ENCODE measurements at places on chromosomes 12 and 14.
A peak's percentile ranks its signal among the peaks of the same experiment; 100 is the strongest.

- no peak for DNase-seq
These were observed 46.2 kb downstream of the ACACB start for GRCh38 chr12:109162551-109162950.

GRCh38 chr14:50917449-50917848, 26.8 kb downstream of the PYGL start:
- no peak for DNase-seq

DNA sequence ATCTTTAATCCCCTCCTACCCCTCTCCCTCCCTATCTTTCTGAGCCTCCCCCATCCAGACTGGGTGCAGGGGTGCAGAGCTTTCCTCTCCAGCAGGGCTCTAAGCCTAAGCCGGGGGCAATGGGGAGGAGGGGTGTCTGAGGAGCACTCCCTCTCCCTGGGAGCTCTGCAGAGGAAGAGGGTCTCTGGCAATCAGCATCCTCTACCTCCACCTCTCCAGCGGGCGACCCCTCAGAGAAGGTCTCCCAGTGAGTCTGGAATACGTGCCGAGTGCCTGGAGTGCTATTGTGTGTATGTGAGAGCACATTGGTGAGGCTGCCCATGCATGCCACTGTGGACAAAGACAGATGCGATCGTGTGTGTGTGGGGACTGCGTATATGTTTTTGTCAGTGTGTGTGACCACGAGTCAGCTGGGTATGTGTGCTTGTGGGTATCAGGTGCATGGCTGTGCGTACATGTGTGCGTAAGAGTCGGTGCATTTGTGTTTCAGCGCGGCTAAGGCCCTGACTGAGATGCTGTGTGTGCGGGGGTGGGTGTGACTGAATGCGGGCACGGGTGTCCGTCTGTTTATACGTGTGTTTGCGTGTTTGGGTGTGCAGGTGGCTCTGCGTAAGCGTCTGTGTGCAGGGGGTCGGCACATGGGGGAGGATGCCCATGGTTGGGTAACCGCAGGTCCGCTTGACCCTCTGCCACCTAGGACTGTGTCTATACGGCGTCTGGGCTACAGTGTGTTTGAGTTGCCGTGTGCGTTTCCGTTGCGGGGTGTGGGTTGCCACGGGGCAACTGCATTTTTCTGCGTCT, 905 bp upstream of the DLK1 start:
- no peak for DNase-seq

DNA sequence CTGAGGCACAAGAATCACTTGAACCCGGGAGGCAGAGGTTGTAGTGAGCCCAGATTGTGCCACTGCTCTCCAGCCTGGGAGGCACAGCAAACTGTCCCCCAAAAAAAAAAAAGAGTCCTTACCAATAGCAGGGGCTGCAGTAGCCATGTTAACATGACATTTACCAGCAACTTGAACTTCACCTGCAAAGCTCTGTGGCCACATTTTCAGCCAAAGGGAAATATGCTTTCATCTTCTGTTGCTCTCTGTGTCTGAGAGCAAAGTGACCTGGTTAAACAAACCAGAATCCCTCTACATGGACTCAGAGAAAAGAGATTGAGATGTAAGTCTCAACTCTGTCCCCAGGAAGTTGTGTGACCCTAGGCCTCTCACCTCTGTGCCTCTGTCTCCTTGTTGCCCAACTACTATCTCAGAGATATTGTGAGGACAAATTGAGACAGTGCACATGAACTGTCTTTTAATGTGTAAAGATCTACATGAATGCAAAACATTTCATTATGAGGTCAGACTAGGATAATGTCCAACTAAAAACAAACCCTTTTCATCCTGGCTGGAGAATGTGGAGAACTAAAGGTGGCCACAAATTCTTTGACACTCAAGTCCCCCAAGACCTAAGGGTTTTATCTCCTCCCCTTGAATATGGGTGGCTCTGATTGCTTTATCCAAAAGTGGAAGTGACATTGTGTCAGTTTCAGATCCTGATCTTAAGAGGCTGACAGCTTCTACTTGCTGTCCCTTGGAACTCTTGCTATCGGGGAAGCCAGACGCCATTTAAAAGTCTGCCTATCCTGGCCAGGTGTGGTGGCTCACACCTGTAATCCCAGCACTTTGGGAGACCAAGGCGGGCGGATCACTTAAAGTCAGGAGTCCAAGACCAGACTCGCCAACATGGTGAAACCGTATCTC, 24.7 kb upstream of the P2RX4 start:
- no peak for DNase-seq

DNA sequence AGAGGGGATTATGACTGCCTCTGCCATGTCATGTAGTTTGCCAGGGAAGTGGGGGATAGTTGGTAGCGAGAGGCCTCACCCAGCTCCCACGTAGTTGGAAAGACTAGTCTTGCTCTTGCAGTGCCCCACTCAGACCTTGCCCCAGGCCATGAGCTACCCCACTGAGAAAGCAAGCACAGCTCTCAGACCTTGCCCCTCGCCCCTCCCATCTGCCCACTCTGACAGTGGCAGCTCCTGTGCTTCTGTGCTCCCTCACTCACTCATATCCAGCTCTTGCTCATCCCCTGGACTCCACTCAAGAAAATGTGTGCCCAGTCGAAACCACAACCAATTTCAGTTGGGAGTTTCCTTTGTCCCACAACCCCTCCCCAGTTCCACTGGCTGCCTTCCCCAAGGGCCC, 55.5 kb upstream of the BDKRB2 start:
- no peak for DNase-seq

- DNase-seq, result no peak
These were observed 626.1 kb upstream of the NOVA1 start for GRCh38 chr14:27223906-27224305.

DNA sequence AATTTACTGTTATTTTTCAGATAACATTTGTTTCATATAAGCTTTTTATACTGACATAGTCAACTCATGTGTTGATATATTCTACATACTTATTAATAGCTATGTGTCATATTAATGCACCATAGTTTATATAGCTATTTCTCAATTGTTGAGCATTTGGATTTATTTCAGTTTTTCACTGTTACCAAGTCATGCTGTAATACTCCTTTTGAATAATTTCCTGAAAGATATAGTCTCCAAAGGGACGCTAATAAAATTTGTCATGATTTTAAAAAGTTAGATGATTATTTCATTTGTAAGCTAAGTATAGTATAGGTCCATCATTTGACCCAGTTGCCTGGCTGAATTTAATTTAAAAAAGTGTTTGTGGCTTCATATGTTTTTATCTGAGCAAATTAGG, 47.8 kb downstream of the ATL1 start:
- no peak for DNase-seq

- no peak for DNase-seq
These were observed 13.9 kb downstream of the SYT1 start for GRCh38 chr12:78878459-78878858.

DNA sequence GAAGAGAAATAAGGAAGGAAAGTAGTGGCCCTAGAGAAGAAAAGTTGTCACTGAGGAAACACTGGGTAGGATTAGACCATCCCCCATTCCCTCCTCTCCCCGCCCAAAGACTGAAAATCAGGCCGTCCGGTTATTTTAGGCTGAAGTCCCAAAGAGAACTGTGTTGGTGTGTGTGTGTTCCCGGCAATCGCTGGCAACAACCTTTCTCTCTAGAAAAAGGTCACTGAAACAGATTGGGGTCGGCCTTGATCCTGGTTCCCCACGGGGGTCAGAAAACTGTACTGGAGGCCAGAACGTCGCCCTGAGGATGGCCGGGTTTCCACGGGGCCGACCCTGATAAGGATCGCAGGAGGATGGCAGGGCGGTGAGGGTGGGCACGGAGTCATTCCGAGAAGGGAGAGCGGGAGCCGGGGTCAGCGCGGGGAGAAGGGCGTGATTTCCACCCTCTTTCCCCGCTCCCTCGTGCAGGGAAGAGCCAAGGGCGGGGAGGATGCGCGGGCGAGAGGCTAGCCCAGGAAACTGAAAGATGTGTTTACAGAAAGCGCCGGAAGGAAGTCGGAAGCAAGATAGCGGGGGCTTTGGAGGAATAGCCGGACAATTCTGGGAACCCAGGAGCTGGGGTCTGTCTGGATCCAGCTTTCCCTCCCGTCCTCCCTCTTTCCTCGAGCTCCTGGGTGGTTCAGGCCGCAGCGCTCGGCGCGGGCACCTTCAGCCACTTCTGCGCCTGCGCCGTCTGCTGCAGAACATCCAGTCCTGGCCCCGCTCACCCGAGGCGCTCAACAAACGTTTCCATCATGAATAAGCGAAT, 25.3 kb upstream of the SPTLC2 start:
- DNase-seq, result no peak

- peak; percentile 59 for DNase-seq
These were observed 71.4 kb upstream of the SRSF5 start for GRCh38 chr14:69695322-69696203.

DNA sequence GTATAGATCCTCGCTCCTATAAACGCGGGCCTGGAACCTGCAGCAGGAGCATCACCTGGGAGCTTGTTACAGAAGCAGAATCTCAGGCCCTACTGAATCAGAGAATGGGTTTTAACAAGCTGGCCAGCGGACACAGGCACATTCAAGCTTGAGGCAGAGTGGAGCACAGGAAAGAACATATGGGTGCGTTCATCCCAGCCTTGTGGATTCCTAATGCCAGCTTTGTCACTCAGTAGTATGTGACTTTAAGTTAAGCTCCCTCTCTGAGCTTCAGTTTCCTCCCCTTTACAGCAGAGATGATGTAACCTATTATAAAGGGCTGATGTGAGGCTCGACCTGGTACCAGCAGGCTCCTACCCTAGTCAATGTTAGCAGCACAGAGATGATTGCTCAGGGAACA, 204.9 kb downstream of the ZFP36L1 start:
- no peak for DNase-seq

- no peak for DNase-seq
These were observed 19.3 kb upstream of the PCNX1 start for GRCh38 chr14:70887737-70888499.

DNA sequence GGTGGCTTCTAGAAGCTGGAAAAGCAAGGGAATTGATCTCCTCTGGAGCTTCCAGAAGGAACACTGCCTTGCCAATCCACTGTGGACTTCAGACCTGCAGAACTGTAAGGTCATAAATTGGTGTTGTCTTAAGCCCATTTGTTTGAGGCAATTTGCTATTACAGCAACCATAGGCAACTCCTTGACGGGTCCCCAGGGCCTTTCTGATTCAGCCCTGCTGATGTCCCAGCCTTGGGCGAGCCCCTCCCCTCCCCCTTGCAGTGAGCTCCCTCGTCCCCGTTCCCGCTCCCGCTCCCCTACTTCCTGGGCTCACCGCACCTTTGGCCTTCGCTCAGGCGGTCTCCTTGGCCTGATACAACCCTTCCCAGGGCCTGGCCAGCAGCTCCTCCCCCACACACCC, 18.9 kb upstream of the DIO3 start:
- no peak for DNase-seq

DNA sequence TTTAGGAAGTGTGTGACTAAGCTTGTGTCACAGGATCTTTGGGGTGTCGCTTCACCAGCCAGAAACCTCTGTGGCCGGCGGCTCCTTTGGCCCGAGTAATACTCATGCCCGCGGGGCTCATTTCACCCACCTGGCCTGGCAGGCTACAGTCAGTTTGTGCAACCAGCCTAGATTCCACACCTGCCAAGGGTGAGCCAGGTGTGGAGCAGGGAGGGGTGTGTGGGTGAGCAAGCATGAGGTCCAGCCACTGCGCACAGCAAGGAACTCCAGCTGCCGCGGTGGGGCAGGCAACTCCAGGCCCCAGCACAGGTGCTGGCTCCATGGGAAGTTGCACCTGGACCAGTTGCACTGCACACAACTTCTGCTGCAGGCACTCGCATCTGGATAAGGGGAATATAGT, 462.3 kb upstream of the LRFN5 start:
- DNase-seq, result no peak

DNA sequence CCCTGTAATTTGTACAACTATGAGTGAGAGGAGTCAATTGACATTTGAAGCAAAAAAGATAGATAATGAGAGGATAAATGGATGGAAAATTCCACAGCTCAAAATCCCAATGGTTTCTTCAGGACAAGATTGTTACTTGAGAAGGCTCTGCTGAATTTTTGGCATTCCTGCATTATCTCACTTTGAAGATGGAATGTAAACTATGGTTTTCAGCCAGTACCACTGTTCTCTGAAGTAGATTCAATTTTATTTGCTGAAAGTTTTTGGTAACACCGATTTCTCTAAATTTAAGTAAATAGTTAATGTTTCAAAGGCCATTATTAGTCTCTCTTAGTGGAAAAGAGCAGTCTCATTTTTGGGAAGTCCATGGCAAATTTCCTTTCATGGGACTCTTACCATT, 121.9 kb upstream of the SLC38A2 start:
- DNase-seq, result no peak

- no peak for DNase-seq
These were observed 212.8 kb upstream of the CAND1 start for GRCh38 chr12:67056329-67056728.

DNA sequence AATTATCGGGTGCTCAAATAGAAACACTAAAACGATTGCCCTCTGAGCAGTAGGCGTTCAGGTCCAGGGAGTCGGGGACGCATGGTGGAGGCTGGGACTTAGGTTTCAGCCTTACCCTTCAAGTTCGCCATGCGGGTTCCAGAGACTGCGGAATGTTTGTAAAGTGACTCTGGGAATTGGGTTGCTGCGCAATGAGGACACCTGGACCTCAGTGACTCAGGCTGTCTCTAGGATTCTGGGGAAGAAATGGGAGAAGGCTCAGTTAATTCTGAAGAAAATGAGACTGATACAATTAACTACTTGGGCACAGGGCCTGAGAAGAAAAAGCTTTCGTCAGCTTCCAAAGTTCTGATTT, 1.1 kb downstream of the LGALS3 start:
- DNase-seq, result no peak

DNA sequence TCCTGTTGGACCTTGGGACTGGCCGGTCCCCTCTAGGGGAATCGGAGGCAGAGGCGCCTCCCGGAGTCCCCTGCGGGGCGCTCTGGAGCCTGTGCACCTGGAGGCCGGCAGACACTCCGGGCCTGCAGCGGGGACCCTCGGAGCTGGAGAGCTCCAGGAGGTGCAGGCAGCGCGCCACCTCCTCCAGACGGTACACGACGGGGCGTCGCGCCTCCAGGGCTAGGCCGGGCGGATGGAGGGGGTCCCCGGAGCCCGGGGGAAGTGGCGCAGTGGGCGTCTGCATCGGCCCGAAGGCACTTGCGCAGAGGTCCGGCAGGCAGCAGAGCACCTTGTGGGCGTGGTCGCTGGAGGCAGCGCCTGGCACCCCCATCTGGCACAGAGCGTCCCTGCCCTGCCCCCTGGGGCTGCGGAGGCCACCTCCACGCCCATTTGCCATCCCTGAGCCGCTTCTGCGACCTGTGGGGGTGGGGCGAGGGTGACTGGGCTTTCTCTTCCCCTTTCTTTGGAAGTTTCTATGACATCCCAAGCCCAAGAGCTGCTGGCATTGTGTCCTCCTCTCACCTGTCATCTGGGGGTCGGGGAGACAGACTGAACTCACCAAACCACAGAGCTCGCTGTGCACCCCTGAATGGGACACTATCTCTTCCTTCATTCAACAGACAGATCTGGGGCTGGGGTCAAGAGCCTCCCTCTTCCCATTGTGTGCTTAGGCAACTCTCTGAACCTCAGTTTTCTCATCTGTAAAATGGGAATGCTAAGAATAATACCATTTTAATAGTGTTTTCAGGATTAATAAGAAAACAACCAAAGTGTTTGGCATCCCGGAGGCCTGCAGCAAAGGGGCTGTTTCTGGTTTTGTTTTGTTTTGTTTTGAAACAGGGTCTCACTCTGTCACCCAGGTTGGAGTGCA, 37.5 kb upstream of the CORO1C start:
- DNase-seq, result no peak

- DNase-seq, result no peak
These were observed 185.9 kb downstream of the ITPR2 start for GRCh38 chr12:26647088-26647487.

GRCh38 chr12:89289720-89290119, 62.6 kb downstream of the DUSP6 start:
- no peak for DNase-seq

- DNase-seq, result no peak
These were observed 271.4 kb downstream of the BTG1 start for GRCh38 chr12:91874086-91874865.

GRCh38 chr12:72560003-72560769, 288.0 kb downstream of the TRHDE start:
- no peak for DNase-seq

Measured in AG09319 (cell line).